ENCODE measurements at places on chromosomes 6 and 20. TPM values are rescaled to one million over a fixed set of nuclear protein-coding genes. Genes with fewer than 3 reads are reported as not detected.

DEFB124 gene
- not detected for total RNA-seq

COL21A1 gene
- total RNA-seq, result not detected

CDH4 gene
- under 0.01 TPM for total RNA-seq

RAMACL gene
- 0.73 TPM for total RNA-seq

All from mononuclear cell (primary cell).